ENCODE measurements at places on chromosomes 3 and 15. TPM values are rescaled to one million over a fixed set of nuclear protein-coding genes. Genes with fewer than 3 reads are reported as not detected.

The EPB42 gene
- total RNA-seq, result not detected

The GSK3B gene
- 67.5 TPM for total RNA-seq

The PPARG gene
- total RNA-seq, result 16.3 TPM

The CLN6 gene
- 31.4 TPM for total RNA-seq

The ISG20 gene
- total RNA-seq, result 36.0 TPM

The SMCO1 gene
- not detected for total RNA-seq

The SCN5A gene
- 6.4 TPM for total RNA-seq

The YEATS2 gene
- 30.2 TPM for total RNA-seq

The CCR1 gene
- total RNA-seq, result not detected

The ERICH6 gene
- not detected for total RNA-seq

The PLA2G4E gene
- not detected for total RNA-seq

The IL5RA gene
- not detected for total RNA-seq

The PDZRN3 gene
- total RNA-seq, result 0.96 TPM

The GPR149 gene
- total RNA-seq, result not detected

The TRAT1 gene
- not detected for total RNA-seq

The ENTPD3 gene
- total RNA-seq, result 0.21 TPM

The DAZL gene
- total RNA-seq, result not detected

The TRMT10C gene
- 39.4 TPM for total RNA-seq

The ARHGAP31 gene
- 17.0 TPM for total RNA-seq

The C2CD4A gene
- 0.75 TPM for total RNA-seq

The PTH1R gene
- total RNA-seq, result 2.1 TPM

The UQCC5 gene
- total RNA-seq, result 97.6 TPM

The EFCC1 gene
- 0.14 TPM for total RNA-seq

The SENP8 gene
- 2.4 TPM for total RNA-seq

The PLSCR5 gene
- not detected for total RNA-seq

The PIGZ gene
- 0.88 TPM for total RNA-seq

The RGMA gene
- total RNA-seq, result 1.0 TPM

The IGDCC3 gene
- 0.27 TPM for total RNA-seq

The MESP1 gene
- total RNA-seq, result 2.6 TPM

The CLDN18 gene
- not detected for total RNA-seq

The SKIL gene
- total RNA-seq, result 117 TPM

The TNFAIP8L3 gene
- total RNA-seq, result 0.92 TPM

The MINAR1 gene
- total RNA-seq, result 0.75 TPM

The GPR15 gene
- total RNA-seq, result not detected

The CYP1A2 gene
- total RNA-seq, result not detected

The TMCO5A gene
- not detected for total RNA-seq

The CD96 gene
- total RNA-seq, result not detected

The TRPM1 gene
- 1.2 TPM for total RNA-seq

The NUP210 gene
- total RNA-seq, result 43.3 TPM

The SEMA3B gene
- total RNA-seq, result 17.9 TPM

The DISP2 gene
- total RNA-seq, result 2.2 TPM

The GPR171 gene
- total RNA-seq, result not detected

The TM6SF1 gene
- 17.4 TPM for total RNA-seq

The GREM1 gene
- total RNA-seq, result 68.4 TPM

The ITIH1 gene
- total RNA-seq, result not detected

The CEMIP gene
- 0.07 TPM for total RNA-seq

The UBXN7 gene
- total RNA-seq, result 13.0 TPM

The BOC gene
- 3.4 TPM for total RNA-seq

The FAM43A gene
- 2.7 TPM for total RNA-seq

The HHLA2 gene
- not detected for total RNA-seq

The PDCD7 gene
- 25.6 TPM for total RNA-seq

The SKOR1 gene
- not detected for total RNA-seq

The EIF1B gene
- 18.9 TPM for total RNA-seq

The TBC1D21 gene
- total RNA-seq, result not detected

The CIB2 gene
- total RNA-seq, result 21.4 TPM

Measured in kidney epithelial cell (primary cell).